ENCODE measurements at places on chromosomes 12 and 14.

DNA sequence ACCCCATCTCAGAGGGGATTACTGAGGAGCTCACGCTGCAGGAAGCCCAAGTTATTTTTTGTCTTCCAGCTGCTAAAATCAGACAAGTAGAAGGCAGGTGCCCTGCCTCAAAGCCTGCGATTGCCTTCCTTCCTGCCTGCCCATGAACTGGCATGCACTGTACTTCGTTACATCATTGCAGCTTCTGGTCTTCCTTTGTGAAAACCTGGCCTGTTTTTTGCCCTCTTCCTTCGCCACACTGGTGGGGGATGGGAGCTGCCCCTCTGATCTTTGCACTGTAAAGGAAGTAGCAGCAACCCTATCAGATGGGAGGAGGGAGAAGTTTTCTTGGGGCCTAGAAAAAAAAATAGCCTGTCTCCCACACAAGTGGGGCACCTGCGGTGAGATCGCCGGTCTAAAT, 1098.7 kb downstream of the BCL11B start:
- no peak for DNase-seq

DNA sequence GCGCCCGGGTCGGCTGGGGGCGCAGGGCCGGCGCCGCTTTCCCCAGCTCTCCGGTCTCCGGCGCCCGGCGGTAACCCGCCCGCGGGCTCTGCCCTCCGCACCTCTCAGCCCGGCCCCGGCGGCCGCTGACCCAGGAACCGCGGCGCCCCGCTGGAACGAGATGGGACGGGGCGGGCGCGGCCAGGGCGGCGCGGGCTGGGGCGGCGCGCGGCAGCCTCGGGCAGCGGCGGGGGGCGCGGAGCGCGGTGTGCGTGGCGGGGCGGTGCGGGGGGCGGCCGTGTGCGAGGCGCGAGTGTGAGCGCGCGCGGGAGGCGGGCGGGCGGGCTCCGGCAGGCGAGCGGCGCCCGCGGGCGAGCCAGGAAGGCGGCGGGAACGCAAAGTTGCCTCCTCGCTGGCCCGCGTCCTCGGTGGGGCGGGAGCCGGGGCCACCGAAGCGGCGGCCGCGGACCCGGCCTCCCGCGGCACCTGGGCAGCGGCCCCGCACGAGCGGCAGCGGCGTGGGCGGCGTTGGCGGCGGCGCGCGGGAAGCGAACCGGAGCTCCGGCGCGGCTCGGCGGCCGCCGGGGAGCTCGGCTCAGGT, 671 bp upstream of the DIO3 start:
- peak; percentile 6 for DNase-seq

DNA sequence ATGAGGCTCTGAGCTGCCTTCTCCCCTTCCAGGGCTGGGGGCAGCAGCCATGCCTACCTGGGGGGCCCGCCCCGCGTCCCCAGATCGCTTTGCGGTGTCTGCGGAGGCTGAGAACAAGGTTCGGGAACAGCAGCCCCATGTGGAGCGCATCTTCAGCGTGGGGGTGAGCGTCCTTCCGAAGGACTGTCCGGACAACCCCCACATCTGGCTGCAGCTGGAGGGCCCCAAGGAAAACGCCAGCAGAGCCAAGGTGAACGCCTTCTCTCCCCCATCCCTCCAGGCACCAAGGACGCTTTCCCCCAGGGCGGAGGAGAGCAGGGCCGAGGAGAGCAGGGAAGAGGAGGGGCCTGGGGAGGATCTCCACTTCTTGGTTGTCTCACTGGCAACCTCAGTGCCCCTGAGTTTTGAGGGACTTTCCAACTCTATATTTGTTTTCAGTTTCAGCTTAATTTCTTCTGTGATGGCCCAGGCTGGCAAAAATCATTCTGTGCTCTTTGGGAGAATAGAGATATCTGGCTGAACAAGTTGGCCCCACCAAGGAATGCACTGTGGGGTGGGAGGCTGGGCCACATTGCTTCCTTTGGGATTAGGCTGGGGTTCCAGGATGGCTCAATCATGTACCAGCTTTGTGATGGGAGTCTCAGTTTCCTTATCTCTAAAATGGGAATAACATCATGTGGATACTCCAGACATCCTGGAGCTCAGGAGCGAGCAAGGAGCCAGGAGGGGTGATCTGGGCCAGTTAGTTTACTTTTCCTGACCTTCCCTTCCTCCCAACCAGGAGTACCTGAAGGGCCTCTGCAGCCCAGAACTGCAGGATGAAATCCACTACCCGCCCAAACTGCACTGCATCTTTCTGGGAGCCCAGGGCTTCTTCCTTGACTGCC, 1.2 kb downstream of the KHNYN start:
- DNase-seq, result no peak

- no peak for DNase-seq
Measured at GRCh38 chr12:110351119-110351518, 52.4 kb downstream of the ANAPC7 start.

DNA sequence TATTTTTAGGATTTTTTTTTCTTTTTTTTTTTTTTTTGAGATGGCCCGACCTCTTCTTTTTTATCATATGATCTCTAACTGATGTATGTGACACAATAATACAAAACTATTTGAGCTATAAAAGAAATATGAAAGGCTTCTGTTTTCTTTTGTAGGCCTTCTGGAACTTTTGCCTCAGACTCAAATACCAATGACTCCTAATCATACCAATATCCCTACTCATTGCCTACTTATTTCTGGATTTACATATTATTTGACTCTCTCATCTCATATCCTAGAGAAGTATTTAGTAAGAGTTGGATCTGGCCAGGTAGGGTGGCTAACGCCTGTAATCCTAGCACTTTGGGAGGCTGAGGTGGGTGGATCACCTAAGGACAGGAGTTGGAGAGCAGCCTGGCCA, 12.7 kb upstream of the WDR89 start:
- no peak for DNase-seq

- DNase-seq, result no peak
Measured at GRCh38 chr14:100045642-100046344, 19.4 kb upstream of the EVL start.

GRCh38 chr14:89476354-89476896, 59.4 kb upstream of the FOXN3 start:
- DNase-seq, result no peak

- DNase-seq, result no peak
Measured at GRCh38 chr12:65814038-65814437, 10.2 kb upstream of the HMGA2 start.

DNA sequence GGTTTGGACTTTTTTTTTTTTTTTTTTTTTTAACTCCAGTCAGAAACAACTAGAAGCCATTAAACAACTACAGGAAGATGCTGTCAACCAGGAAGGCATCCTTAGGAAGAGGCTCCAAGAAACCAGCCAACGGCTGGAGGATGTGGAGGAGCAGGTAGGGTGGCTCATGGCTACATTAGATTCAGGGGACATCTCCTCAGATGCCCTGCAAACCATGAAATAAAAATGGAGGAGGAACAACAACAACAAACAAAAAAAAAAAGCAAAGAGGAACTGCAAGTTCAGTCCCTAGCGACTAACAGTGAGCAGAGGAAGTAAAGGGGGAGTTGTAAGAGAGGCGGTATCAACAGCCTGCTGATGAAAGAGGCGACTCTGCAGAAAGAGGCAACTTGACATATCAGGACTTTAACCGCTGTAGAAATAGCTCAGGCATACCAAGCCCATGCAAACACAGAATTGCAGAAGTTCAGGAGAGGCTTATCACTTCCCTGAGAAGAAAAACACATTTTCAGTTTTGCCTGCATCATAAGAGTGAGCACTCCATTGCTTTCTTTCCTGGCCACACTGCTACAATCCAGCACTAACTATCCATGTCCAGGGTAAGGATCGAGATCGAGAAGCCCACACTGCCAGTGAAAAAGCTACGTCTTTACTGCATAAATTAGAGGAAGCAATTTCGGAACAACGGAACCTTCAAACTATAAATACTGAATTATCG, 103.5 kb upstream of the BCAT1 start:
- no peak for DNase-seq

GRCh38 chr12:53389702-53390101, 9.7 kb downstream of the SP1 start:
- no peak for DNase-seq

DNA sequence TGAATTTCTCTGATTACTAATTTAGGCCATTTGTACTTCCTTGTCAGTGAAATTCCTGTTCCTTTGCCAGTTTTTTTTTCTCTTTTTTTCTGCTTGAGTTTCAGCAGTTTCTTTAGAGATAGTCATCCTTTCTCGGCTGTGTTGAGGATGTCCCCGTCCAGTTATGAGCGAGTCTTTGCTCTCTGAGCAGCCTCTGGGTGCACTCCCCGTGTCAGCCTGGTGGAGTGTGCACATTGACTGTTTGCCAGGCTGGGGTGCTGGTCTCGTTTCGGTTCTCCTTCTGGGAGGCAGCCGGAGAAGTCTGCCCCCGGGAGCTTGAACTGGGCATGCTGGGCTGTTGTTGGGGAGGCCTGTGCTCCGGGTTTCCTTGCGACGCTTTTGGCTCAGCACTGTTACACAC, 3.0 kb downstream of the PACS2 start:
- DNase-seq, result no peak

DNA sequence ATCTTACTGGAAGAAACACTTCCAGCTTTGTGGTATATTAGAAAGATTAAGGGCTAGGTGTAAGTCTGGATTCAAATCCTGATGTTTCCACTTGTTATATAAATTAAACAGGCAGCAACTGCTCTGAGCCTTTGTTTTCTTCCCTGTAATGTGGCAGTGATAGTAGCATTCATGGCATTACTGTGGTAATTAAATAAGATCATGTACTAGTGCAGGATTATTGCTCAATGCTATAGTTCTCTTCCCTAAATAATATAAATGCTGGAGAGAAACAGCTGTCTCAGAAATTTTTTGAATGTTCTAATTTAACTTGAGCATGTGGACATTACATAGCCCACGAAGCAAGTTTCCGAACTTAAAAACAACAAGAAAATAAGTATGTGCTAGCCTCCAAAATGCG, 5.4 kb downstream of the TMEM117 start:
- DNase-seq, result no peak

DNA sequence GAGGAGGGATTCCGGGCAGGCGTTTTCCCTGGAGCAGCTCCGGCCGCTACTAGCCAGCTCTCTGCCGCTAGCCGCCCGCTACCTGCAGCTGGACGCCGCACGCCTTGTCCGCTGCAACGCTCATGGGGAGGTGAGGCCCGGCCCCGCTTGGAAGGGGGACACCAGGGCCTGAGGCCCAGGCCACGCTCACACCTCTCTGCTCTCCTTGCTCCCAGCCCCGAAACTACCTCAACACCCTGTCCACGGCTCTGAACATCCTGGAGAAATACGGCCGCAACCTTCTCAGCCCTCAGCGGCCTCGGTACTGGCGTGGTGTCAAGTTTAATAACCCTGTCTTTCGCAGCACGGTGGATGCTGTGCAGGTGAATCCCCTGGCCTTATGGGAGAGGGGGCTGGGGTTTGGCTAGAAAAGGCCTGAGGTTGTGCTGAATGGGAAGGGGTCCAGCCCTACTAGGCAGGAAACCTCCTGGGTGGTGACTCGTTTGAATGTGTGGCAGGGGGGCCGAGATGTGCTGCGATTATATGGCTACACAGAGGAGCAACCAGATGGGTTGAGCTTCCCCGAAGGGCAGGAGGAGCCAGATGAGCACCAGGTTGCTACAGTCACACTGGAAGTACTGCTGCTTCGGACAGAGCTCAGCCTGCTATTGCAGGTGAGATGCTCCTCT, 597 bp downstream of the RNF31 start:
- no peak for DNase-seq

GRCh38 chr12:93438266-93439050, 3.3 kb downstream of the UBE2N start:
- no peak for DNase-seq

DNA sequence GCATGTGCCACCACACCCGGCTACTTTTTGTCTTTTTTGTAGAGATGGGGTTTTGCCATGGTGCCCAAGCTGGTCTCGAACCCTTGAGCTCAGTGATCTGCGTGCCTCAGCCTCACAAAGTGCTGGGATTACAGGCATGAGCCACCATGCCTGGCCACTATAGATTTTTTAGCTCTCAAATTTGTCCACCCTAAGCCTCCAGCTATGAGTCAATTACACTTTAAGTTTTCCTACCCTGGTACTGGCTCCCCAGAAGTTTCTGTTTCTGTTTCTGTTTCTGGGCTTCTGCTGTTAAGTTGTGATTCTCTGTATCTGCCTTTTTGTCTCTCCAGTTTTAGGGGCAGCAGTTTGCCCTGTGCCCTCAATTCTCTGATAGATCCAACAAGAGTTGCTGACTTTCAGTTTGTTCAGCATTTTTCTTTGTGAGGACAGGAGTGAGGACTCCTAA, 4.4 kb upstream of the TINF2 start:
- no peak for DNase-seq

GRCh38 chr12:24360461-24360860, 411.0 kb upstream of the SOX5 start:
- no peak for DNase-seq

DNA sequence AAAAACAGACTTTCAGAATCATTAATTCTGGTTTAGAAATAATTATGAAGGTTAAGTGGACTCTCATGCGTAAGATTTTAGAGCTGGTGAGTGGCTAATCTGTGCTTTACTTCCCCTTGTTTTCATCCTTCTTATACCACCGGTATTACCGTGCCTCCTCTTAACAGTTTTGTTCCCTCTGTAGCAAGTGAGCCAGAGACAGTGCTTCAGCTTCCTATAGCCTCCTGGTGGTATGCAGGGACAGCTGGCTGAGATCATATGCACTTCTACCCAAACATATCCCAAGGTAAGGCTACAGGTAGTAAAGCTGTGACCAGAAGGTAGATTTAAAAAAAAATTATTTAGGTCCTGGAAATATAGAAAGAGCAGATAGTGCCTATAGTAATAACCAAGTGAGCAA, 55.2 kb downstream of the PDE3A start:
- DNase-seq, result no peak

GRCh38 chr12:57724936-57725740, 13.4 kb downstream of the AGAP2 start:
- DNase-seq, result no peak

DNA sequence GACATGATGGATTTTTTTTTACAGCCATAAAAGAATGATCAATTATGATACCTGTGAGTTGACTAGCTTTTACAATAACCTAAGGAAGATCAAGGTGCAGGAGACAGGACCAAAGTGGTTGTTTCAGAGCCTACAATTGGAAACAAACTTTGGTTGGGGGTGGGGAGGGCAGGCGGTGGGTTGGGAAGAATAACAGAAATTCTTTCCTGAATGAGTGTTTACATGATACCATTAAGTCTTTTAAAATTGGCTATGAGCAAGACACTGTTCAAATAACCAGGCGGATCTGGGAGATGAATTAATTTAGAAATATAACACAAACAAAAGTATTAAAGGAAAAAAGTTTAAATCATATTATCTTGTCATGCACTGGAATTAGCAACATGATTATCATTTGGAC, 7.2 kb downstream of the NFYB start:
- no peak for DNase-seq

GRCh38 chr12:92493816-92494215, 209.0 kb upstream of the PLEKHG7 start:
- no peak for DNase-seq

- DNase-seq, result no peak
Measured at GRCh38 chr12:65305346-65305950, 27.0 kb downstream of the MSRB3 start.

GRCh38 chr12:76312315-76312714, 35.9 kb downstream of the BBS10 start:
- DNase-seq, result no peak

DNA sequence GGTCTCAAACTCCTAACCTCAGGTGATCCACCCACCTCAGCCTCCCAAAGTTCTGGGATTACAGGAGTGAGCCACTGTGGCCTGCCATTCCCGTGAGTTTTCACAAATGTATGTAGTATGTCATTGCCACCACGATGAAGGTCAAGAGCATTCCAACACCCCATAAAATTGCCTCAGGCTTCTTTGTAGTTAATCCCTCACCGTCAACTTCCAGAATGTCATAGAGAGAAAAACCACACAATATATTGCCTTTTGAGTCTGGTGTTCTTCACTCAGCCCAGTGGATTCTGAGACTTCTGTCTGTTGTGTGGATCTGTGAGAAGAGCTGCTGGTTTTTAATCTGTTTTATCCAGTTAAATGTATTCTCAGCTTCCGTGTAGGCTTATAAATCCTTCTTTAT, 12.6 kb upstream of the CFAP251 start:
- no peak for DNase-seq

Data from posterior cingulate gyrus (tissue), 11 donors.